Pancreas (tissue), 10 donors: ENCODE measurements at places on chromosomes 2 and 18. TPM values are rescaled to one million over a fixed set of nuclear protein-coding genes. Genes with fewer than 3 reads are reported as not detected.

The CHRNA1 gene
- total RNA-seq = not detected

The FAP gene
- 15.1 TPM for total RNA-seq

The DIS3L2 gene
- total RNA-seq = 16.7 TPM

The CHST9 gene
- total RNA-seq = 6.0 TPM

The ASIC4 gene
- not detected for total RNA-seq

The ATOH8 gene
- total RNA-seq = 2.6 TPM

The FBLN7 gene
- total RNA-seq = 1.8 TPM

The ERMN gene
- 0.06 TPM for total RNA-seq

The FOXI3 gene
- not detected for total RNA-seq

The COL4A3 gene
- total RNA-seq = 4.9 TPM

The SKOR2 gene
- total RNA-seq = not detected

The IL37 gene
- total RNA-seq = not detected
